ENCODE measurements at places on chromosomes 12 and 14.
A peak's percentile ranks its signal among the peaks of the same experiment; 100 is the strongest.

- DNase-seq = no peak
These were observed 46.7 kb downstream of the NOC4L start for GRCh38 chr12:132190834-132191500.

- DNase-seq = no peak
These were observed 225.8 kb downstream of the EMP1 start for GRCh38 chr12:13422291-13422690.

GRCh38 chr12:112979041-112979680, 842 bp downstream of the OAS2 start:
- no peak for DNase-seq

- no peak for DNase-seq
These were observed 62.5 kb downstream of the BCL2L14 start for GRCh38 chr12:12133259-12133658.

DNA sequence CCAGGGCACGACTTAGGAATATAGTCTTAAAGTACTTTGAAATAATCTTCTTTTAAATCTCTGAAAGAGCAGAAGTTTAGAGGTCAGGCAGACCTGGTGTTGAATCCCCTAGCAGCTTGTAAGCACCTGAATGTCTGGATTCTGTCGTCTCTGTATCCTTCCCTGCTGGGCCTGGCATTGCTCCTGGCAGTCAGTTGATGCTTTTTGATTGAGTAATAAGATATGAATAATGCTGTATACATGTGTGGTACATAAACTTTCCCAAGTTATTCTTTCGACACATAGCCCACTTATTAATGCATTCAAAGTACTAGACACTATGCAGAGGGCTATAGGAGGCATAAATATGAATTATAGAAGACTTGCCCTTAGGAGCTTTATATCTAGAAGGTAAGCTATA, 31.4 kb downstream of the EVL start:
- peak; percentile 69 for DNase-seq

- peak; percentile 27 for DNase-seq
These were observed 202.7 kb downstream of the RASSF9 start for GRCh38 chr12:85633491-85633890.

DNA sequence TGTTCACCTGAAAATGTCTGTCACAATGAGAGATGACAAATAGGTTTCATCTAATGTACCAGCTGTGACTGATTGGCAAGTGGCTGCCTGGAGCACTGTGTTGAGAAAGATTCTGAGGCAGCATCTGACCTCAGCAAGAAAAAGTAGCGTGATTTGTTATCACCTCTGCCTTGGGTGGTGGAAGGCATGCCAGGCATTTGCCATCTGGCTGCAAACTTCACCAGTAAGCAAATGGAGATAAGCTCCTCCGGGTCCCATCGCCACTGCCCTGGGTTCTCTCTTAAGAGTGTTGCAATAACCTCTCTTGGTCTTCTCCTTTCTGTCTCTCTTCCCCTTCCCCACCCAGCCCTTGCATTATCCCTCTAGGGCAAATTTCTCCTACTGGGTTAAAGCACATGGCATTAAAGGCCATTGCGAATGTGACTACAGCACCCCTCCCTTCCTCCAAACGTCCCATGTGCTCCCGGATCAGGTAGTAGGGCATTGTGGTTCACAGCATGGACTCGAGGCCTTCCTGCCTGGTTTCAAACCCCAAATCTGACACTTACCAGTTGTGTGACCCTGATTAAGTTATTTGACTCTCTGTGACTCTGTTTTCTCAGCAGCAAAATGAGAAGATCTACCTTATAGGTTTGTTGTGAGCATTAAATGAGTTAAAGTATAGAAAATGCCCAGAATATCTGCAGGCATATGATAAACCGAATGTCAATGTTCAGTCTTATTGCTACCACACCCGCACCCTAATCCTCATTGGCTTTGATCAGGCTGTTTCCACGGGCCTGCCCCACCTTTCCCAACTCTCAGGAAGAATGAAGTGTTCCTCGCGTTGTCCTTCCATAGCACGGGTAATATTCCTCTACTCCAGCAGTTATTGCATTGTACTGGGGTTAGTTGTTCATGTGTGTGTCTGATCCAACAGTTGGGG, 8.2 kb upstream of the LGALS3 start:
- no peak for DNase-seq

DNA sequence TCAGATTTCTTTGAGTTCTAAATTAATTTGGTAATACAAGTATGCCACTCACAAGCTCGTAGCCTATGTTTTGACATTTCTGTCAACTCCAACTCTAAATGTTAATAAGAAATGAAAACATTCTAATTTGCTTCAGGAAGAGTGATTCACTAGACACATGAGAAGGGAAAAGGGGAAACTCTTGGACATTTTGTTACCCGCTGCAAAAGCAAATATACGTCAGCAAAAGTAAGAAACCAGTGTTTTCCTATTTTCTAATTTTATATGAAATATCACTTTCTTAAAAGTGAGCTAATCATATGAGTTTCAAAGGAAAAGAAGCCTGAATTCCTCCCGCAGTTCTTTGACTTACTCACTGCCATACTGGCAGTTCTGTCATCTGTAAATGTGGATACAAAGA, 162.3 kb downstream of the GRIP1 start:
- DNase-seq = no peak

GRCh38 chr12:68978678-68979077, 45.7 kb upstream of the CPM start:
- no peak for DNase-seq

GRCh38 chr12:109654357-109654756, 59.3 kb upstream of the FAM222A start:
- no peak for DNase-seq

GRCh38 chr12:2625289-2625612, 169.5 kb upstream of the FKBP4 start:
- no peak for DNase-seq

DNA sequence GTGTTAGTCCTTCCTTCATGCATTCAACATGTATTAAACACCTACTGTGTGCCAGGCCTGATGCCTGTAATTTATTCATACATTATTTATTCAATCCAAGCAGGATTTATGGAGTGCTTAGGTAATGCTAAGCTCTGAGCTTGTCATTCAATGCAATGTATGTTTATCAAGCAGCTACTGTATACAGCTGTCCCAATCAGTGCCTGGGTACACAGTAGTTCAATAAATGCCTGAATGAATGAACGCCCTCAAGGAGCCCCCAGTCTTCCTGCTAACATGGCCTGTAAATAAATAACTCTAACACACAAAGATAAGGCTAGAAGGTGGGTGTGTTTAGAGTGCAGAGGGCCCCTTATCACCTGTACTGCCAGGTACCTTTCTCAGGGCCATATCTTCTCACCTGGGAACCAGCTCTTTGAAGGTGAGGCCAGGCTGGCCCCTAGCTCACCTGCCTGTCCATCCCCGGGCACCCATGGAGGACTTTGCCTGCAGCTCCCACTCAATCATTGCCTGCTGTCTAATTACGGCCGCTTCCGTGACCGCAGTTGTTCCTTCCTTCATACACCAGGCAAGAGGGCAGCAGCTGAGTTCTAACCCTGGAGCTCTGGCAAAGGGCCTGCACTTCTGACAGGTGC, 20.0 kb upstream of the KDM2B start:
- no peak for DNase-seq

DNA sequence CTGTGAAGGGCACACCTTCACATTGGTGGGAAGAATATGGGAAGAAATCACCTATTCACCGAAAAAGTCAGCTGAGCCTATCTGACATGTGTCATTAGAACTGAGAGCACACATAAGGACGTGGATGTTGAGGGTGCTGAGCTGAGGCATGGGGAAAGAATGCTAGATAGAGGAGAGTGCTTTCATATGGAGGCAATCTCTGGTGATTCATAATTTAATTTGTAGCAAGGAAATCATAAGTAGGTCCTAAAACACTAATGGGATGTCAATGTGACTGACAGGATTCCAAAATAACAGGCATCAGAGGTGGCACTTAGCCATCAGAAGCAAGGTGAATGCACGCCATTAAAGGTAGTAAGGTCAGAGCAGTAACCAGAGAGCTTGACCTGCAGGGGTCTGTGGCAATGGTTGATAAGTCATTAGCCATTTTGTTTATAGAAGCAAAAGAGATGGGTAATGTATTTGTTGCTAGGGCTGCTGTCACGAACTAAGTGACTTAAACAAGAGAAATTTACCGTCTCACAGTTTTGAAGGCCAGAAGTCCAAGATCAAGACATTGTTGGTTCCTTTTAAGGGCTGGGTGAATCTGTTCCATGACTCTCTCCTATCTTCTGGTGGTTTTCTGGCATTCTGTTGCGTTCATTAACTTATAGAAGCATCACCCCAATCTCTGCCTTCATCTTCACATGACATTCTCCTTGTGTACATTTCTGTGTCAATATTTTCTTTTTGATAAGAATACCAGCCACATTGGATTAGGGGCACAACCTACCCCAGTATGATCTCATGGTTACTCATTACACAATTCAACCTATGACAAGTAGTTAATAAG, 69.3 kb downstream of the ANKS1B start:
- peak; percentile 61 for DNase-seq

GRCh38 chr12:9066755-9067423, 48.8 kb downstream of the A2M start:
- no peak for DNase-seq

DNA sequence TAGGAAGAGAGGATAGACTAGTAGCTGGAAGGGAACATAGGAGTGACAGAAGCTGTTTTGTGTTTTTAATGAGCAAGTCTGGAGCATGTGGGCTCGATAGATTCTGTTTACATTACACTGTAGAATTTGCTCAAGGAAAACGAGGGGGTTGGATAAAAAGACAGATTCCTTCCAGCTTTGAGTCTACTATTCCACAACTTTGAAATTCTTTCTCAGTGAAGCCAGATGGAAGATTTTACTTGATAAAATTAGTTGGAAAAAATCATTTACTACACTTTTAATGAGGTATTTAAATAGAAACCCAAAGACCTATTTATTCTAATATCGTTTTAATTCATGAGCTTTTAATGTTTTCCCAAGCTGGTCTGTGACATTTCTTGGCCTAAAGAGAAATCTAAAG, 19.5 kb upstream of the EPS8 start:
- peak; percentile 48 for DNase-seq

DNA sequence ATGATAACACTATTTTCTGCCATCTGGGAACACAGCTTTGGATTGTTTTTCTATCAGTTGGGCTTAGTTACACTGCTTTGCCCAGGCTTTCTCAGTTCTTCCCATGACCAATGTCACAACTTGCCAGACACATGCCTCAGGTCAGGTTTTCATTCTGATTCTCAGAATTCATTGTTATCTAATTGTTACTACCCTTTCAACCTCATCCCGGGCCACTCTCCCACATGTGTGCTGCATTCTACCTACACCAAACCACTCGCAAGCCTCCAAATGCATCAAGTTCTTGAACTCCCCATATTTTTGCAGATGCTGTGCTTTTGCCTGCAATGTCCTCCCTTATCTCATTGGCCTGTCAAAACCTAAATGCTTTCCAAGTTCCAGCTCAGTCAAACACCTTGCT, 36.3 kb downstream of the NELL2 start:
- DNase-seq = no peak

GRCh38 chr12:92288561-92288960, 142.9 kb upstream of the BTG1 start:
- no peak for DNase-seq

DNA sequence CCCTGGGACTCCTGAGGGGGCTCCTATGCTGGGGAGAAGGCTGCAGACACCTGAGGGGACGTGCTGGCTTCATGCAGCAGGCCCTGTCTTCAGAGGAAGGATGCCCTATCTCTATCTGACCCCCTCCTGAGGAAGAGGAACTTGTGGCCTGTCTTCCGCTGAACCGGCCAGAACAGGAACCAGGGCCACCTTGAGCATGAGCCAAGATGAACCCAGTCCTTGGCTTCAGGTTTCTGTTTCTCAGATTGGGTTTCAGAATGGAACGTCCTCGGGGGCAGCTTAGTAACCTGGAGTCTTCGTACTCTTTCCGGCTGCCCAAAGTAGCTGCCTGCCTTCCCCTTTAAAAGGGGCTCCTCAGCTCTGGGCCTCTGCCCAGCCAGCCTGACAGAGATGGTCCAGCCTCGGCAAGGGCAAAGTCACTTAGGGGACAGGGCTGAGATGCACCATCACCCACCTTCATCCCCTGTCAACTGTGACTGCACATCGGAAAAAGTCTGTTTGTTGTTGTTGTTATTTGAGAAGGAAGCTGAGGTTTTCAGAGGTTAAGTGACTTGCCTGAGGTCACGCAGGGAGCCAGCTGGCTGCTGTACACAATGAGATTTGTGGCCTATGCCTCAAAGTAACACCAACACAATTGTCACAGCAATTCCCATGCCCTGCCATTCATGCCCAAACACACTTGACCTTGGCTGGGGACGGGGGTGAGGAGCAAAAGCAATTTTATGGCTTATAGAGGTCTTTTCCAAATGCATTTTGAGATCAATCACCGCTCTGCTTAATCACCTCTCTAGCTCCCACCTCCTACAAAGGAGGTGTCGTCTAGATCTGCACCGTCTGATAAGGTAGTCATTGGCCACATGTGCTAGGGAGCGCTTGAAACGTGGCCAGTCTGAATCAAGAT, 13.4 kb downstream of the ASB2 start:
- DNase-seq = no peak

- DNase-seq = no peak
These were observed 185.6 kb downstream of the ZFP36L1 start for GRCh38 chr14:68607081-68607866.

GRCh38 chr14:99659333-99659741, 14.4 kb downstream of the HHIPL1 start:
- DNase-seq = no peak

- DNase-seq = no peak
These were observed 12.7 kb downstream of the OLR1 start for GRCh38 chr12:10159280-10159679.

DNA sequence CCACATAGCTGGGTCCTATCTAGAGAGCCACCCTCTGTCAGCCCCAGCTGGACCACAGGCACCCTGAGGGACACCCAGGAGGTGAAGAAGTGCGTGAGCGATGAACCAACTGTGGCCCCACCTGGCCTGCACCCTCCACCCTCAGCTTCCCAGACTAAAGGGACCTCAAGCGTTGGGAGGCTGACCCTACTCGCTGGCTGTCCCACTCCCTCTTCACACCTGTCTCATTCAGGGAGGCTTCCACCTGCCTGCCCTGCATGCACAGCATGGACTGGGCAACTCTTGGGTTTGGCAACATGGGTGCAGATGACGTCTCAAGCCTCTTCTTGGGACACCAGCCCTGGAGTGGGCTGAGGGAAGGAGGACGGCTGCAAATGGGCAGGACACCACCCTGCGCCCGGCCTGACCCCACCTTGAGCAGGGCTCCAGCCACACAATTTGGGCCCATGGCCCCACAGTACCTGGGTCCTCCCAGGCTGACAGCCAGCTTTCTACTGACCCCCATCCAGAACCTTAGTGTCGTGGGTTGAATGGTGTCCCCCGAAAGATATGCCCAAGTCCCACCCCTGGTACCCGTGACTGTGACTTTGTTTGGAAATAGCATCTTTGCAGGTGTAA, 2.1 kb downstream of the TMEM179 start:
- DNase-seq = no peak

- no peak for DNase-seq
These were observed 173.1 kb upstream of the RTL1 start for GRCh38 chr14:101076451-101077198.

Measured in fibroblast of skin of right biceps (primary cell).